ENCODE measurements at places on chromosomes 4 and X.

DNA sequence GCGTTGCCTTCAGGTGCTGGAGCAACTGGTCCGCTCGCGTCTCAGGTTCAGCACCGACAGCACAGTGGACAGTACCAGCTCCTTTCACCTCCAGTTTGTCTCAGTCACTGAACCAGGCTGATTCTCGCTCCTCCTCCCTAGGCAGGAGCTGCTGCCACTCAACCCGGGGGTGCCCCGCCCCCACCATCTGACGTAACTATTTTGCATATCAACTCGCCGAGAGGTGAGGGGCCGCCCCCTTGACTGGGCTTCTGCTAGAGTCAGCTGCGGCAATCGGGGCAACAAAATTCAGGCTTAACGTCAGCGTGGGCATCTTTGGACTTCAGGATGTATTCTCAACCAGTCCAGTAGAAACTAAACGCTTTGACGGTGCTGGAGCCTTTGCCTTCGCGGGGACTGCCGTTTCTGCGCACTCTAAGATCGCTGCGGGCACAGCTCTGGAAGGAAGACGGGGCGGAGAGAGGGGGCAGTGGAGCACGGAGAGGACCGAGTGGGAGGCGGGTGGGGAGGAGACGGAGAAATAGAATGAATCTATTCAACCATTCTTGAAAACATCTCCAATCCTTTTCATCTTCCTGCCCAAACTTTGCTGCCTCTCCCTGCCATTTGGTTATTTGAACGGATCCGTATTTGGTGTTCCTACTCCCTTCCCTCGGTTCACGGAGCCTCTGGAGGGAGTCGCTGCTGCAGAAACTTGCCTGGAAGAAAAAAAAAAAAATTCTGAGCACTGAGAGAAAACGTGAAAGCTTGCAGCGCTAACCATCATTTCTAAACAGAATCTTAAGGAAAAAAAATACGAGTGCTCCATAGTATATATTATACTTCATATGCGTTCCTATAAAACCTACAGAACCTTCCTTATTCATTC is at the start of gene FSTL5:
TSS of gene FSTL5 (minus strand) at position 109 of the 868 bp plus-strand sequence. CDS start 52,604 bp downstream, outside the sequence.
- DNase-seq, result peak; percentile 13

DNA sequence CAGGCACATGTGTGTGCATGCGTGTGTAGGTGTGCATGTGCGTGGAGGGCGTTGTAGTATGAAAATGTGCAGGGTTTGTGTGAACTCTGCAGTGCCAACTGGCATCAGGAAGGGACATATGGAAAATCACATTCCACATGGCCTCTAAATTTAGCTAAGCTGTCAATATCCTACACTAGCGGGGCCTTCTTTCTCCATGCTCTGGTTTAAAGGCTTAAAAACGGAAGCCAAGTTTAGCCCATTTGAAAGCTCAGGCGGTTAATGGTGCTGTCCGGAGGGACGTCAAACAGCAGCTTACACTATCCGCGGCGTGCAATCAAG is 144.1 kb upstream of the NOCT start:
- no peak for DNase-seq

DNA sequence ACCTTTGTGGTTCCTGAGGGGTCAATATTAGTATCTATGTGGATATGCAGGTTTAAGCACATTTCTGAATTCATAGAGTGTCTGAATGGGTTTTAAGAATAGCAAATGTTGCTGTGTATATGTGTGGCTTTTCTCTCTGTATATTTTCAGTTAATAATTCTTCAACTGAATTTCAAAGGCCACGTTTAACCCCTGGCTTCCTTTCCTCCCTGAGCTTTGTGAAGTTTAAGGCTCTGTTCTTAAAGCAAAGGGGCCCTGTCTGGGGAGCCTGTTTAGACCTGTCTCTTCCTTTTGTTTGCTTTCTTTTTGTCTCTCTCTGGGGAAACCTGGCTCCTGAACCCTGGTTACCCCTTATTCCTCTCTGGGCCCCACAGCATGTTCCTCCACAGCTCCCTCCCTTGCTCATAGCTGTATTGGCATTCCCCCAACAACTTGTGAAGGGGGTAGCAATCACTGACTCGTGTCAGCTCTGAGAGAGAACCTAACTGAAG is 139.1 kb downstream of the COL4A6 start:
- peak; percentile 31 for DNase-seq

DNA sequence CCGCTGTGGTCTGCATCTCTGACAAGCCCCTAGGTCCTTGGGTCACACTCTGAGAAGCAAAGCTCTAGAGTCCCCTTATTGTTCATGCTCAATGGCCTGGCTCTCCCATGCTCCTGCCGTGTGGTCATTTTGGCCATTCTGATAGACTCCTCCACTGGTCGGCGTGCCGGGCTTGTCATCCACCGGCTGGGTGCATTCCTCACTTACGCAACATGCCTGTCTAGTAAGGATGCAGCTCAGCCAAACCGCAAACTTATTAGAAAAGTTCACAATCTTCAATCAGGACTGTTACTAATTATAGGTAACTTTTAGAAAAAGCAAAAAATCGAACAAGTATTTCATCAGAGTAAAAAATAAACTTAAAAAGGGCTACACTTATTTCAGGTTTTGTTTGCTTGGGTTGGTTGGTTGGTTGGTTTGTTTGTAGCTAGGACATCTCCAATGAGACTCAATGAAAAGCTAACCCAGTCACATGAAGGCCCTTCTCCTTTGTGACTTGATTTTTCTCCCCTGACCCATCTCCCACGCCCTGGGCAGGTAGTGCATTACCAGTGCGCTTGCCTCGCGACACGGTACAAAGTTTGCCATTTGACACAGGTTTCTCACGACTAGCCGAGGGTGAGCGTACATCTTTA is 41.0 kb downstream of the IRF2 start:
- DNase-seq, result no peak

- no peak for DNase-seq
Observed at GRCh38 chrX:134741746-134742145, 83.5 kb upstream of the PLAC1 start.

- no peak for DNase-seq
Observed at GRCh38 chr4:142952821-142953580, 106.9 kb upstream of the INPP4B start.
